Body of pancreas (tissue), 4 donors: ENCODE measurements at places on chromosomes 7 and 10. TPM values are rescaled to one million over a fixed set of nuclear protein-coding genes. Genes with fewer than 3 reads are reported as not detected.

The AKR1E2 gene
- 14.5 TPM for total RNA-seq

The ABCF2 gene
- 11.9 TPM for total RNA-seq

The COL13A1 gene
- total RNA-seq = 2.3 TPM

The EPO gene
- total RNA-seq = 2.6 TPM

The SEMA4G gene
- 10.5 TPM for total RNA-seq

The CNTNAP2 gene
- total RNA-seq = 1.0 TPM

The PPP1R3C gene
- 15.6 TPM for total RNA-seq

The ARMH3 gene
- total RNA-seq = 5.6 TPM

The UBN2 gene
- total RNA-seq = 14.0 TPM

The WNT8B gene
- not detected for total RNA-seq

The CNPY1 gene
- total RNA-seq = not detected

The COL17A1 gene
- 3.6 TPM for total RNA-seq

The NEURL1 gene
- 25.1 TPM for total RNA-seq

The GNGT1 gene
- total RNA-seq = not detected

The EEPD1 gene
- 13.5 TPM for total RNA-seq

The TWIST1 gene
- 3.0 TPM for total RNA-seq

The UPK3B gene
- 7.3 TPM for total RNA-seq

The PPP1R17 gene
- total RNA-seq = not detected

The HTR7 gene
- total RNA-seq = not detected

The C7orf57 gene
- not detected for total RNA-seq

The PIP gene
- total RNA-seq = not detected

The CUL2 gene
- 7.3 TPM for total RNA-seq

The ICA1 gene
- 71.2 TPM for total RNA-seq

The OPALIN gene
- not detected for total RNA-seq

The AS3MT gene
- 4.0 TPM for total RNA-seq

The SAP25 gene
- not detected for total RNA-seq

The NPTX2 gene
- total RNA-seq = 18.4 TPM

The FAS gene
- total RNA-seq = 13.7 TPM

The ZNF425 gene
- 1.6 TPM for total RNA-seq

The CYTH3 gene
- 14.0 TPM for total RNA-seq

The EBF3 gene
- total RNA-seq = 2.3 TPM

The IDI1 gene
- total RNA-seq = 15.6 TPM

The COPG2 gene
- total RNA-seq = 14.5 TPM

The HOXA11 gene
- not detected for total RNA-seq
